ENCODE measurements at places on chromosomes 4 and X.

- no peak for DNase-seq
These were observed 180.2 kb downstream of the FRAS1 start for GRCh38 chr4:78237360-78237759.

DNA sequence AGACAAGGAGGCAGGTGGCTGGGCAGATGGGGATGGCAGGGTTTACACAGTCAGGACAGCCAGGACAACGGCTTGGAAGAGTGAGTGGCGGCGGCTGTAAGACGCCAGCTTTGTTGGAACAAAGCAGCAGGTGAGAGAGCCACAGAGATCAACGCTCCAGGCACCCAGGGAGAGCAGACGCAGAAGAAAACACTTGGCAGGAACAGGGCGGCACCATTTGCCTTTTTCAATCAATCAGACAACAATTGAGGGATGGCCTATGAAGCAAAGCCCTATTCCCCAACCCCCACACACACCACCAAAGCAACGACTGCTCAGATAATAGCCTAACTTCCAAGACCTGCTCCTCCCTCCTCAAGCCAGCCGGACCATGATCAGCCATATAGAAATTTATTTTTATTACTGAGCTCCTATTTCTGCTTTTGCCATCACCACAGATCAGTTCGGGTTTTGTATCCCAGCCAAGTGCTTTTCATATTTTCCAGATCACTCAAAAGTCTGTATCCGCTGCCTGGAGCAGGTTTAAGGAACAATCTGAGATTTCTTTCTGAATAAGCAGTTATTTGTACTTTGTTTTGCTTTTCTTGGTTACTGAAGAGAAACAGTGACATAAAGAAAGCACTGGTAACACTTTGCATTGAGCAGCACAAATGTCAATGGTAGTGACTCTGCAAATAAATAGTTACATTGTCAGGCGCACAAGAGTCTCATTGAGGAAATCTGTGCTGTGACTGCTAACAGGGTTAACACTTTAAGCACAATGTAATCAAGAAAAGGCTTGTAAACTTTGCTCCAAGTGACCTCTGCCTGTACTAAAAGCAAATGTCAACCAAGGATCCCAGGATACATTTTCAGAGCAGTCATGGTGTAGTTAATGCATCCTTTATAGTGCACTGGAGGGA lies 81.8 kb upstream of the RBPJ start:
- no peak for DNase-seq

DNA sequence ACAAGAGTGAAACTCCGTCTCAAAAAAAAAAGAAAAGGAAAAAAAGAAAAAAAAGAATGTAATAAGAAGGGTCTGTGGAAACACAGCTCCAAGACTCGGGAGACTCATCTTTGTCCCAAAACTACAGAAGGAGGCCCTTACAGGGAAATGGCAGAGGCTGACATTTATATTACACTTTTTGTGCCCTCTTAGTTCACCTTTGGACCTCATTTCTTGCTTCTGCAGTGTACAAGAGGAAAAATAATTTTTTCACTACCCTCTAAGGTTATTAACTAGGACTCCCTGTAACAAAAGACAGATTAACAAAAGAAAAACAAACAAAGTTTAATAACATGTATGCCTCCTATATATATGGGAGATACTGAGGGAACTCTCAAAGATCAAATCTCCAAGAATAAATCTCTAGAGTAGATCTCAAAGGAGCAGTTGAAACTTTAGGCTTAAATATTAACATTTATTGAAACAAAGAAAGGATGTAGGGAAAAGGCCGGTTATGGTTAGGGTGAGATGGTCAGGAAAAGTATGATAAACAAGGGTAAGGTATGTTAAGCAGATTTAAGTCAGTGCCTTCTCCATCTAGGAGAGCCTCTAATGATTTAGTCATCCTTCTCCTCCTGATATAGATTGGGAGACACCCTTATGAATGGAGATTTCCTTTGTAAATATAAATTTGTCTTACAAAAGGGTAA lies 121.3 kb upstream of the JADE1 start:
- DNase-seq = no peak

DNA sequence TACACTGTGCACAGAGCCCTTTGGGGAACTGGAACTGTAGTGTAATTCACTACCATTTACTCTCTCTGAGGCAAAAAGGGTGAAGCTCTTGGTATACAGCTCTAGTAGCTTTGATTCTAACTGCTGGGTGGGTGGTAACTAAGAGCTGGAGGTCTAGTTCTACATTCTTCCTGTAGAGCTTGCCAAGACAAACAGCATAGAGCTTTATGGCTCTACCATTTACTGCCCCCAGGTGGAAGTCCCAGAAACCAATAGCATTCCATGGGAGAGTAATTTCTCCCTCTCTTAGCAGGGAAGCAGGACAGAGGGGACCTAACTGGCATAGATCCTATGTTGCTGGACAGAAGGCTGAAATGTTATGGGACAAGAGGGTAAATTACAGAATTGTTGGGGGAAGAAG lies 26.7 kb downstream of the HDAC8 start:
- DNase-seq = no peak

- DNase-seq = no peak
These were observed 104.1 kb upstream of the MCF2 start for GRCh38 chrX:139811942-139812629.

DNA sequence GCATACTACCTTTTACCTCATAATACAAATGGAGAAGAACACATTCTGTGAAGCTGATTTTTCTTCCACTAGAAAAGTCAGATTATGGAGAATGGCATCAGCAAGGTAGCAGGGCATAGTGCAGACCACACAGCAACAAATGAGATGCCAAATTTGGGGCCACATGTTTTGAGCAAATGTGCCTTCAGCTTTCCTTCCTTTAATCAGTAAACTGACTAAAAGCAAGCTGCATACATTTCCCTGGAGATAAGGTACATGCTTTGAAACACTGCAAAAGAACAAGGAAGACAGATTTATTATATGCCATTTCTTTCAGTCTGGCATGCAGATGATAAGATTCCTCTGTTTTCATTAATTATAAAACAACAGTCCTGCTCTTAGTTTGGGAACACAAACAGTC lies 67.1 kb upstream of the GUCY1A1 start:
- DNase-seq = no peak

DNA sequence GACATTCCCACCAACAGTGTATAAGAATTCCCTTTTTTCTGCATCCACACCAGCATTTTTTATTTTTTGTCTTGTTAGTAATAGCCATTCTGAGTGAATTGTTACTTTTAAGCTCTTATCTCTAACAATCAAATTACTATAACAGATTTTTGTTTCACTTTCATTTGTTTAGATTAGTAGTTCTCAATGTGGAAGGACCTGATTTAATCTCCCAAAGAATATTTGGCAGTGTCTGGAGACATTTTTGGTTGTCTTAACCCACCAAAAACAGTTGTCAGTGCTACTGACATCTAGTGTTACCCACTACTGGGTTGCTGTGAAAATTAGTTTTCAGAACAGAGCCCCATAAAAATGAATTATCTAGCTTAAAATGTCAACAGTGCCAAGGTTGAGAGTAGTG lies 37.9 kb downstream of the RUFY3 start:
- DNase-seq = no peak

DNA sequence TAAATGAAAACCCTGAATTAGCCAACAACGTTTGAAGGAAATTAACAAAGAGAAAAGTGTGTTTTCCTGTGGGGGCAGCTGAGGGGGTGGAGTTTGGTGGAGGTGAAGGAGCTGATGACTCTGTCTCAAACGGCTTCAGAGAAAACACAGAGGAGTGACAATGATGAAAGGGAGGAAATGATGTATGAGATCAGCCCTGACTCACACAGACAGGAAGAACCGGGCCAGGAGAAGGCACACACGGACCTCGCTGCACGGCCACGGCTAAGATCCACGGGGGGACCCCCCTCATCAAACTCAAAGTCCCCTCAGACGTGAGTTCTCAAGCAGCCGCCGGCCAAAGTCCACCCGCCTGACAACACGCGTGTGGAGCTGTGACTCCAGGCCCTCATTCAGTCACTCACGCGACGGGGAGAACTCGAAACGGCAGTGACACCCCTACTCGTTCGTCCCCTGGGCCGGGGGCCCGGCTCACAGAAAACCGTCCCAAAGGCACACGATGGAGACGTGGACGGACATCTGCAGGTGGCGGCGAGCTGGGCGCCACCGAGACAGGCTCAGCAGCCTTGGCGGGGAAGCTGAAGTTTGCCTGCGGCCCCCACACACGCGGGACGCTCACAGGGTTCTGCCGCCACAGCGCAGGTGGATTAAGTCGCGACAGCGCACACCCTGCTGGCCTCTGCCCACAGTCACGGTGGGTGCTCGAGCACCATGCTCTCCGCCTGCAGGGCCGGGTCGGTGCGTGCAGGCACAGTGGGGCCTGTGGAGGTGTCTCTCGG lies 28.8 kb downstream of the PPP2R3B start:
- DNase-seq = peak; percentile 68

DNA sequence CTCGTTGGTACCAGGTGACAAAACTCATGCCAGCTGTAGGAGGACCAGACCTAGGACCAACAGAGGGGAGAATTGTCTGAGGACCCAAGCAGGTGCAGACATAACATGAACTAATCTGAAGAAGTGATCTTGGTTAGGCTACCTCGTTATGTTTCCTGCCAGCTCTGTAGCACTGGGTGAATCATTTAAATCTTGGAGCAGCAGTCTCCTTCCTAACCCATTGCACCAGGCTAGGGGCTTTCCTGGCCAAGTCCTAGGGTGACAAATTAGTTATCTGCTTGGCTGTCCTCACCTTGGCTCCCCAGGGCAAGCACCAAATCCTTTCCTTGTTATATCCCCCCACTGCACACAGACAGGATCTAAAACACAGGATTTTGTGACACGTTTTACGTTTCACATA lies 87.8 kb downstream of the WWC2 start:
- no peak for DNase-seq

- no peak for DNase-seq
These were observed 23.6 kb upstream of the SLC25A43 start for GRCh38 chrX:119375561-119375960.

GRCh38 chr4:1639299-1639868 lies 44.7 kb downstream of the FAM53A start:
- no peak for DNase-seq

- peak; percentile 5 for DNase-seq
These were observed 98.9 kb downstream of the HPGD start for GRCh38 chr4:174423257-174423944.

- no peak for DNase-seq
These were observed 48.7 kb downstream of the CLOCK start for GRCh38 chr4:55498051-55498450.

DNA sequence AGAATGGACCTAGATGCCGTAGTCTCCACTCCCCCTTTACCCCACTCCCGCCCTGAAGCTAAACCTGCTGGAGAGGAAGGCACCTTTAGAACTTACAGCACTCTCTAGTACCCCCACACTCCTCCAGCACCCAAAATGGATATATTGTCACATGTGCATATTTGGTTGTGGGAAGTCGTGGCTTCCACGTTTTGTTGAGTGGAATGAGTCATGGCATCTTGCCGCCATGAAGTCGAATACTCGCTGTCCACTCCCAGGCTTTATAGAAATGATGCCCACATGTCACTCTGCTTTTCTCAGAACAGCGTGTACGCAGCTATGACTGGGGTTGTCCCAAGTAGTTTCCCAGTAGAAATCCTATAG lies 545 bp downstream of the ABCE1 start:
- peak; percentile 59 for DNase-seq

DNA sequence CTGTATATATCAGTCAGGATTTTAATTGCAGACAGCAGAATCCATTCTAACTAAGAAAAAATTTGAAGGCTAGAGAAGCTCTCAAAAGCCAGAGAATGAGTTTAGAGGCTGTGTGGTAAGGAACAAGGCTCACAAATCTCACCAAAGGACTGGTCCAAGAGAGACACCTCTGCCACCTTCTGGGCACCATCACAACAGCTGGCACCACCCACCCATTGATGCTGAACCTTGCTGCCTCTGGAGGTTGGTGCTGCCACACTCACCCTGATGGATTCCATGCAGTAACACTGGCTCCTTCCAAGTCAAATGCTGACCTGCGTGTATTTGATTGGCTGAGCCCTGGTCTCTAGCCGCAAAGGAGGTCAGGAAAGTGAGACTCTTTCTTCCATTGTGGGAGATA lies 100.8 kb downstream of the BEND2 start:
- DNase-seq = no peak

DNA sequence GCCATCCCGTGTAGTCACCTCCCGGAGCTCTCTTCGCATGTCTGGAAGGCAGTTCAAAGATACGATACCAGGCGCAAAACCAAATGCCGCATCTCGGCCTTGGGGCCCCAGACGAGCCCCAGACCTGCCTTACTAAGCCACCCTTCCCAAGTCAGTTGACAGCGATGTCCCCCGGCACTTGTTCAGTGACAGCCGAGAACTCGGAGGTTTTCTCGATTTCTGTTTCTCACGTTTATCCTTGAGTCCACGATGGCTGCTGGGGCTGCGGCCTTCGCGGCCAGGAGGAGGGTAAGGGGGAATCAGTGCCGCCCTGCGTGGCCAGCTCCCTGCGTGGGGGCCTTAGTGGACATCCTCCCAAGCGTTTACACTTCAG lies 7.3 kb downstream of the MAEA start:
- no peak for DNase-seq

GRCh38 chrX:124343016-124343415 lies 3.3 kb upstream of the SH2D1A start:
- peak; percentile 48 for DNase-seq

GRCh38 chrX:148381603-148382002 lies 118.8 kb upstream of the AFF2 start:
- DNase-seq = peak; percentile 14

GRCh38 chrX:126485409-126485808 lies 67.2 kb downstream of the DCAF12L1 start:
- no peak for DNase-seq

DNA sequence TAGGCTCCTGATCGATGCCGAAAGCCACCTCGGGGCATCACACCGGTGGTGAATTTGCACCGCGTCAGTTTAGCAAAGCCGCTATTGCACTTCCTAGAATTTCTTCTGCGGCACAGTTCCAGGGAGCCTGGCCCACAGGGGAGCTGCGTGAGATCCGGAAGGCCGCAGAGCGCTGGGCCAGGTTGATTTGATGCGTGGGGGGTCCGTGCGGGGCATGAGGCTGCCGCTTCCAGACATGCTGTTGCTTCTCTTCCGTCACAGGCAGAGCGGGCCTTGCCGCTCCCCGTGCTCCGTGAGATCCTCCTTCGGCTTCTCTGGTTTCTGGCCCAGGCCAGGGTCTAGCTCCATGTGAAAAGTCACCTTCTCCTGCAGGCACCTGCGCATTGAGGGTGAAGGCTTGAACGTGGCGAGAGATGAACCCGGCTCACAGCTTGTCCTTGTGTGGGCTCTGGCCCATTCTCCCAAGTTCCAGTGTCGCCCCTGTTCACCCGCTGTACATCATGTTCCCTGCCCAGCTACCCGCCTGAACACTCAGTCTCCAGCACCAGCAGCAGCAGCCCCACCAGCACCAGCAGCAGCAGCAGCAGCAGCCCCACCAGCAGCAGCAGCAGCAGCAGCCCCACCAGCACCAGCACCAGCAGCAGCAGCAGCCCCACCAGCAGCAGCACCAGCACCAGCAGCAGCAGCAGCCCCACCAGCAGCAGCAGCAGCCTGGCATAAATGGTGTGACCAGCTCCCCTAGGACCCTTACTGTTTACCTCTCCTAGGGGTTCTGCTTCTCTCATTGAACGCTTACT lies 131.2 kb downstream of the TRIML1 start:
- DNase-seq = no peak

- no peak for DNase-seq
These were observed 576.8 kb downstream of the GBA3 start for GRCh38 chr4:23269566-23269965.

GRCh38 chr4:173318648-173319211 lies 15.4 kb downstream of the HMGB2 start:
- peak; percentile 57 for DNase-seq
